ENCODE measurements at places on chromosomes 16 and 17. TPM values are rescaled to one million over a fixed set of nuclear protein-coding genes. Genes with fewer than 3 reads are reported as not detected.

- DNase-seq = no peak
Observed at GRCh38 chr17:82946081-82946480, 106.3 kb upstream of the ZNF750 start.

GRCh38 chr17:7132511-7133094 lies 18.0 kb upstream of the ASGR2 start:
- no peak for DNase-seq

DNA sequence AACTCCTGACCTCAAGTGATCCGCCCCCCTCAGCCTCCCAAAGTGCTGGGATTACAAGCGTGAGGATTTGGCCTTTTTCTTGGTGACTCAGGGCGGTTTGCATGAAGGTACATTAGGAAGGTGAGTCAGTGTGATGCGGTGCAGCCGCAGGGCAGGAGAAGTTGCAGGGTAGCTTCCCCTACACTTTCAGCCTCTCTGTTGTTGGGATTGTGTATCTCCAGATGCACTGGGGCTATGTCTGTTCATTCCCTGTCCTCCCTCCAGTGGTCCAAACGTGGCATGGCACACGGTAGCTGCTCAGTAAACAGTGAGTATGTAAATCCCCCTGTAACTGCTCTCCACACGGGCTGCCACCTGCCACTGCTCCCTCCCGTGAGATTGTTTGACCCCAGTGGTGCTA lies 109.1 kb upstream of the CDC42EP4 start:
- DNase-seq = peak; percentile 83

GRCh38 chr16:89062389-89063345 lies 31.0 kb upstream of the ACSF3 start:
- DNase-seq = no peak

DNA sequence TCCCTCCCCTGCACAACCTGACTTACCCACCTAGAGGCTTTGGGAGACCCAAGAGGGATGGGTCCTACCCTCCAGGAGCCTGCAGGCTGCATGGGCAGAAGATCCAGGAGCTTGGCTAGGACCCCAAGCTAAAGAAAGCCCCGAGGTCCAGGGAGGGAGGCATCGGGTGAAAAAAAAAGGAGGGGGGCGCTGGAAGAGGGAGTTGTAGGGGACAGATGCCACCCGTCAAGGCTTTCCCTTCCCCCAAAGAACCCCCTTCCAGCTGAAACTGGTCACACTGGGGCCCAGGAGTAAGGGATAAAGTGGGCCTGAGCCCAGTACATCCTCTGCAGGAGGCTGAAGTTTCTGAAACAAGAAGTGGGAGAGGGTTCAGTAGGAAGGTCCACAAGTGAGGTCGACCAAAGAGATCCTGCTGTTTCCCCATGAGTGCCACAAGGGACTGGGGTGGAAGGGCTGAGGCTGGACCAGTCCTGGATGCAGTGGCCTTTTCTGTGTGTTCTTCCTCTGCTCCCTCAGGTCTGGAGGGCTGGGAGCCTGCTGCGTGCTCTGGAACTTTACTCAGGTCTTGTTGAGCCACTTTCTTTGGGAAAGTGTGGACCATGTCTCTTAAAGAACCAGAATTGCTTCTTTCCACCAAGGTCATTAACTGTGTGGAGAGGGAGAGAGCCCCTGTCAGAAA lies 14.2 kb upstream of the CBFB start:
- no peak for DNase-seq

GRCh38 chr16:17155485-17155884 lies 315.3 kb downstream of the XYLT1 start:
- DNase-seq = no peak

- no peak for DNase-seq
Observed at GRCh38 chr17:17926840-17927449, 45.3 kb downstream of the TOM1L2 start.

GRCh38 chr16:15032547-15033308 lies 23.1 kb downstream of the NTAN1 start:
- no peak for DNase-seq

NRN1L gene
- not detected for total RNA-seq

NUDT7 gene
- total RNA-seq = 6.7 TPM

SLC6A2 gene
- total RNA-seq = not detected

KREMEN2 gene
- total RNA-seq = 3.7 TPM

IL4R gene
- 5.6 TPM for total RNA-seq

SULT1A2 gene
- total RNA-seq = not detected

KRTAP3-2 gene
- not detected for total RNA-seq
